ENCODE measurements at places on chromosomes 6 and 20. TPM values are rescaled to one million over a fixed set of nuclear protein-coding genes. Genes with fewer than 3 reads are reported as not detected.

Gene SLC26A8
- not detected for total RNA-seq

Gene ZSCAN23
- total RNA-seq = 1.5 TPM

Gene OOEP
- not detected for total RNA-seq

Gene LY86
- not detected for total RNA-seq

Gene CRISP3
- not detected for total RNA-seq

Gene MYCT1
- total RNA-seq = 82.4 TPM

Gene DAAM2
- total RNA-seq = 0.16 TPM

Gene IMPG1
- total RNA-seq = not detected

All from bladder microvascular endothelial cell (primary cell).